HCEC 1CT (cell line): ENCODE measurements at places on chromosomes 16 and 17.

DNA sequence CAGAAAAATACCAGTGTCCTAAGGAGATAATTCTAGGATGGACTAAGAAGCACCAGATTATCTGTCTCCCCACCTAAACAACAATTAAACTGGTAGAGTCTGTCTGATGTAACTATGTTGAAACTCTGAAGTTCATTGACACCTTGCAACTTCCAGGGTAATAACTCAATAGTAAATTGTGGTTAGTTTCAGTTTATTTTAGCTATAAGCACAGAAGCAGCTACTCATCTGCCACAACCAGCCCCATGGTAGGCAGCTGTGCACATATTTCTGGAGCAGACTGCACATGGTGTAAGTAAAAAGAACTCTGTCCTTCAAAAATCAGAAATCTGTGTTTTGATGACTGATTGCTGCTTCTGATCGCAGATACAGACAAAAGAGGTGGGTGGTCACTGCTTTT is 852.1 kb downstream of the CDH11 start:
- DNase-seq = no peak

GRCh38 chr17:74637926-74638325 is 14.4 kb upstream of the CD300E start:
- no peak for DNase-seq

DNA sequence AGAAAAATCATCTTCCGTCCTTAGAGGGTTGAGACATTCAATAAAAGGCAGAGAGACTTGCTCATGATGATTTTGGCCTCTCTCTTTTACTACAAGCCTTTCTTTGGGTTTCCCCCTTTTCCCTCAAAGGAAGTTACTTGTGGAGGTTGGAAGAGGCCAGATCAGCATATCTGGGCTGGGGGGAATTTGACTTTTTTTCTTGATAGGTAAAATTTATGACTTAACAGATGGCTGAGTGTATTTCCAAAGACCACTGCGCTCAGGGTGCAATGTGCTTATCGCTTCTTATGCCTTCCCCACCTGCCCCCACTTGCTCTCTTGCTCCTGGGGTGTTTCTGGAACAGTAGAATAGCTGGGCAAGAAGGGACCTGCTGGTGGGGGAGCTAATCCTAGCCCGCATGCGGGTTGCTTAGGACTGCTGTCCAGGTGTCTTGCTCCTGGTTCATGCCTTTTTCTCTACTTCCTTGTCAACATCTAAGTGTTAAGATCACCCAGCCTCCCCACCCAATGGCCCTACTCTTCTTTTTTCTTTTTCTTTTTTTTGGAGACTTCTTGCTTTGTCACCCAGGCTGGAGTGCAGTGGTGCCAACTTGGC is 131.9 kb downstream of the MSI2 start:
- DNase-seq = no peak

GRCh38 chr16:79093554-79093967 is 507.0 kb downstream of the MAF start:
- DNase-seq = no peak

DNA sequence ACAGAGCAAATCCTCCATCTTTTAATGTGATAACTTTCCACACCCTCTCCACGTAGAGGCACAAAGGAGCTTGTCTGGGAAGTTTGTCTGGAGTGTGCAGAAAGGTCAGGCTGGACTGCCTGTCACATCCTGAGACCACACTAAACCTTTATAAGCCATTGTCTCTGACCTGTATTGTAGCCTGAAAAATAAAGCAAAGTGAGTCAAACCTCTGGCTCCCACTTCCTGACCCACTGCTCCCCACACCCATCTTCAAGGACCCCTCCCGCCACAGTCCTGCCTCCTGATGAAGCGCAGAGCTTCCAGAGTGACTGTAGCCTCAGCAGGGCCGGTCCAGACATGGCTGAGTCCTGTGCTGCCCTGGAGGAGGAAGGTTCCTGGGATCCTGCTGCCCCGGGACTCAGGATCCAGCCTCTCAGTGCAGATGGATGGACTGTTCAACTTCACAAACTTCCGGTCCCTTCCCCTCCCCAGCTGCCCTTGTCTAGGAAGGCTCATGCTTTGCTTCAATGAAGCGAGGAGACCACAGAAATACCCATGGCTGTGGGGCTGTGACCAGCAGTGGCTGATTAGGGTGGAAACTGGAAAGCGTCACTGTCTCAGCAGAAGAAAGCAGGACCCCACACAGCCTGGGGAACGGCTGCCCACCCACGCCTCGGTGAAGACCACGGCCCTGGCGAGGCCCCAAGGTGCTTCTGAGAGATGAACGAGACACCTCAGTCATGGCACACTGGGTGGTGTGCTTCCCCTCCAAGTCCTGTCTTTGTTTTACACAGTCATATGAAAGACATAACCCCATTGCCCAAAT is 30.9 kb upstream of the CLEC18B start:
- DNase-seq = no peak

DNA sequence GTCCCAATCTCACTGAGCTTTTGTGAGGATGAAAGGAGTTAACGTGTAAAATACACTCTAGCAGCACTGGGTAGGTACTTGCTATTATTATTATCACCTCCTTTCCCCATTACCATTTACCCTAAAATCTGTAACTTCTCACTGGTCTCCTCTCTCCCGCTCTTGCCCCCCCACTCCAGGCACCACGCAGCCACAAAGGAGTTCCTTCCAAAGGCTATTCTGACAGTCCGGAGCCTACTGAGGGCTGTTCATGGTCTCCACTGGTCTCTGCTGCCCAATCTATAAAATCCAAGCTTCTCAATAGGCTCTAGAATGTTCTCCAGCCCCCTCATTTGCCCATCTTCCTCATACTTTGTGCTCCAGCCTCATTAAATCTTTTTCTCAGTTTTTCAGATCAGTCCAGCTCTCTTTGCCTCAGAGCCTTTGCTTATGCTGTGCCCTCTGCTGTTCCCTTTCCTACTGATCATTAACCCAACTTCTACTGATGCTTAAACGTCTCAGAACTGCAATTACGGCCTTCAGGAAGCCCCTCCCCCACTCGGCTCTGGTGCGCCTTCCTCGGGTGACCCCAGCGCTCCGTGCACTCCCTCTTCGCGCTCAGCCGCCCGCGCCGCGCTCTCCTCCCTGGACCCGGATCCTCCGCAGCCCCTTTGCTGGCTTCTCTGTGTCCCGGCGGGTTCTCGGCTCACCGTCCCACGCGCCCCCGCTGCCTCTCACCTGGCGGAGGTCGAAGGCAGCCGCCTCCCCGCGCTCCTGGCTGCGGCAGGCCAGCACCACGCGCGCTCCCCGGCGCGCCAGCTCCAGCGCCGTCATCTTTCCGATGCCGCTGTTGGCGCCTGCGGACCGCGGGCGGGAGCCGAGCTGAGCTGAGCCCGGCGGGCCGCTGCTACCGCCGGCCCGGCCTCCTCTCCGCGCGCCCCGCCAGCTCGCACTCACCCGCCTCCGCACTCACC is 737 bp downstream of the DHRS13 start:
- DNase-seq = no peak

GRCh38 chr16:24822542-24822941 is 23.2 kb upstream of the SLC5A11 start:
- DNase-seq = no peak

DNA sequence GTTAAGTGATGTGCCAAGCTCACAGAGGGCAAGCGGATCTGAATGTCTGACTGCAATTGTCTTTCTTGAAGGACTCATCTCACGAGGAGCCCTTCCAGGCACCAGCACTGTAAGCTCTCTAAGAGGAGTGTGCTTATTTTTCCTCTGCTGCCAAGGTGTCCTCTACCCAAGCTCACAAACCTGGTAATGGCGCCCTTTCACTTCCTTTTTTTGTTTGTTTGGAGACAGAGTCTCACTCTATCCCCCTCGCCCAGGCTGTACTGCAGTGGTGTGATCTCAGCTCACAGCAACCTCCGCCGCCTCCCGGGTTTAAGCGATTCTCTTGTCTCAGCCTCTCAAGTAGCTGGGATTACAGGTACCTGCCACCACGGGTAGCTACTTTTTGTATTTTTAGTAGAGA is 233.8 kb downstream of the MAP2K4 start:
- no peak for DNase-seq

DNA sequence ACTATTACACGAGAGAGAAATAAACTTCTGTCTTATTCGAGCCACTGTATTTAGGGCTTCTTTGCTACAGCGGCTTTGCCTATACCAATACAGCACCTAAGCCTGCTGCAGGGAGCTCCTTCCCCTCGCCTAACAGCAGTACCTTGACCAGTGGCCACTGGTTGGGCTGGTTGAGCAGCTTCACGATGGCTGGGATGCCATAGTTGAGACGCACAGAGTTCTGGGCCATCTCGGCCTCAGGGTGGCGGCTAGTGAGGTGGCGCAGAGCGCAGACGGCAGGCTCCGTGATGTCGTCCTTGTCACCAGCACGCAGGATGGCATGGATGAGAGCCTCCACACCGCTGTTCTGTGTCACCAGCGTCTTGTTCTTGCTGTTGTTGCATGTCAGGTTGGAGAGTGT is 23.7 kb downstream of the JUP start:
- DNase-seq = no peak

- DNase-seq = no peak
Measured at GRCh38 chr17:63837962-63838600, 4.4 kb downstream of the SMARCD2 start.

DNA sequence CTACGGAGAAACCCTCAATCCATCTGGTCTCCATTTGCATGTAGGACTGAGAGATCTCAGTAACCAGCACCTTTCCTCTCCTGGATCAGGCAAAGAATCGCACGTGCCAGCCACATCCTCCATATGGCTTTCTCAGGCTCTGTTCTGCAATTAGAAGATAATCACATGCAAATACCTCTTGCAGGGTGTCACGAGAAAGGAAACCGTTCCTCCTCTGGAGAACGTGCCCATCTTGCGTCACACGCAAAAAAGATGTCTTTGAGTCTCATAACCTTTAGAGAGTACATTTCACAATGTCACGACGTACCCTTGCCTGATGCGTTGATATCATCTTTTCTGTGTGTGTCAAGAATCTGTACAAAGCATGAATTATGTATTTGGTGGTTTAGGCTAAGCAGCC is 36.2 kb upstream of the DNAH17 start:
- no peak for DNase-seq

- DNase-seq = no peak
Measured at GRCh38 chr17:57512258-57512657, 232.8 kb downstream of the CCDC182 start.

DNA sequence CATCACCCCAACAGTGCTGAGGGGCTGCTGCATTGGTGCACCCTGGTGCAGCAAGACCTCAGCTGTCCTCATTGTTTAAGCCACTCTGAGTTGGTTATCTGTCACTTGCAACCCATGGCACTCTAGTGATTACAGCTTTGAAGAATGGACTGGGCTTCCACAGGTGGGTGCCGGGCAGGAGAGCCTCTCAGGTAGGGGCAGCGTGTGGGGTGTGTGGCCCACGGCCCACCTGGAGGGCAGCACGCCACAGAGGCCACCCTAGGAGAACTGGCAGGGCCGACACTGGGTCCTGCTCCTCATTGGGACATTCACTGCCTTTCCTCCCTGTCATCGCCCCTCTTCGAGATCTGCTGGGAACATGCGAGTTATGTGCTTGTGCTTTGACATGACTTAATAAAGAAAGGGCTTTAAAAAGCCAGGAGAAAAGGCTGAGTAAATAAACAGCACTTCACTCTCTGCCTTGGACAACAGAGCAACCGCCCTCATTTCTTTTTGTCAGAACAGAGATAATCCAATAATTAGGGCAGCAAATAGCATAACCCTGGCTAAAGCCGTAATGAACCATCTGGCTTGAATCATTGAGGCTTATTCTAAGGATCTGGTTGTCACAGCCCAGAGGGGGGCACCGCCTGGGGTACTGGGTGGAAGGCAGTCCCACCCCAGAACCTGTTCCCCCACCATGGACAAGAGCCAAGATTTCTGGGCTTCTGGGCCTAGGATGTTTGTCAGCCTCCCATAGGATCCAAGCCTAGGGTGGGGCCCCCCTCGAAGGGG is 3.0 kb downstream of the DOC2B start:
- DNase-seq = no peak

GRCh38 chr17:14329900-14330491 is 29.1 kb downstream of the HS3ST3B1 start:
- no peak for DNase-seq

DNA sequence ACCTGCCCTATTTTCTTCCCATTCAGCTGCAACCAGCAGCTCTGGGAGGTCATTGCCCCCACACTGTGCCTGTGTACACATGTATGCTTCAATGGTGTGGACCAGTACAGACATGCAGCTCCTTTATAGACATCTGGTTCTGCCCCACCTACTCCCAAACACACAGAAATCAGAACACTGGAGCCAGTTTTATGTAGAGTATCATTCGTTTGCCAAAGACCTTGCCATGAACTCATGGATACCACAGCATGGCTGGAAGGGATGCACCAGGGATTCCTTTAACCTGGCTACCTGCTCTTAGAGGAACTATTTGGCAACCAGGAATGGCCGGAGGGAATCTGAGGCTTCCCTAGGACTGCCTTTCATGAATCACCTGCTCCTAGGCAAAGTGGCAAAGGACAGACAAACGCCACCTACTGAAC is 60.4 kb downstream of the ZFHX3 start:
- no peak for DNase-seq

- DNase-seq = no peak
Measured at GRCh38 chr17:57832314-57833178, 17.3 kb downstream of the MRPS23 start.

- peak; percentile 81 for DNase-seq
Measured at GRCh38 chr16:70638814-70639792, 7.3 kb upstream of the IL34 start.

GRCh38 chr17:49404361-49404760 is 10.3 kb downstream of the PHB1 start:
- no peak for DNase-seq

DNA sequence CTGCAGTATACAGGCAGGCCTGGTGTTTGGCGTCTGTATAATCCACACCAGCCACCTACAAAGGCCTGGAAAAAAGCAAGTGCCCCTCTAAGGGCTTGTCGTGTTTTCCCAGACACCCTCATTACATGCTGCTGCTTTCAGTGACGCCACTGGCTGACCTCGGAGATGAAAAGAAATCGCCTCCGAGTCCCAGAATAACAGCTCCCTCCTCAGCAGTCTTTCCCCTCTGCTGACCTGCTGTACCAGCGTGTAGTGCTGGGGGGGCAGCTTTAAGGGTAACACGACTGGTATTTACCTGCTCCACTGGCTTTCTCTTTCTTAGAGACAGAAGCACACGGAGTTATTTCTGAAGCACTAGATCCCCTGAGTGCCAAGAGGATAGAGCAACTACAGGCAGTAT is 296.8 kb downstream of the GRIN2A start:
- no peak for DNase-seq
